ENCODE measurements at places on chromosomes 13 and 19.

DNA sequence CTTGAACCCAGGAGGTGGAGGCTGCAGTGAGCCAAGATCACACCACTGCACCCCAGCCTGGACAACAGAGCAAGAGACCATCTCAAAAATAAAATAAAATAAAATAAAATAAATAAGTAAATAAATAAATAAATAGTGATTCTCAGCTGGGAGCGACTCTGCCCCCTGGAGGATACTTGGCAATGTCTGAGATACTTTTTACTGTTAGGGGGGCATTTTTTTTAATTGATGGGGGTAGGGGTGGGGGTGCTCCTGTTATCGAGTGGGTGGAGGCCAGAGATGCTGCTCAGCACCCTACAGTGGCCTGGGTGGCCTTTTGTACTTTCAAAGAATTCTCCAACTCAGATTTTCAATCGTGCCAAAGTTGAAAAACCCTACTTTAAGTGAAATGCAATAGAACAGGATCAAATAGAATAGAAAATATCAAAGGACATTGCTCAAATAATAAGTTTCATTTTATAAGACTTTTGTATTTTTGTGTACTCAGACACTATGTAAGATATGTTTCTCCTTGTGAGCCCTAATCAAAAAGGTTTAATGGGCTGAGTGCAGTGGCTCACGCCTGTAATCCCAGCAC lies 7.1 kb upstream of the CLPP start:
- no peak for DNase-seq

DNA sequence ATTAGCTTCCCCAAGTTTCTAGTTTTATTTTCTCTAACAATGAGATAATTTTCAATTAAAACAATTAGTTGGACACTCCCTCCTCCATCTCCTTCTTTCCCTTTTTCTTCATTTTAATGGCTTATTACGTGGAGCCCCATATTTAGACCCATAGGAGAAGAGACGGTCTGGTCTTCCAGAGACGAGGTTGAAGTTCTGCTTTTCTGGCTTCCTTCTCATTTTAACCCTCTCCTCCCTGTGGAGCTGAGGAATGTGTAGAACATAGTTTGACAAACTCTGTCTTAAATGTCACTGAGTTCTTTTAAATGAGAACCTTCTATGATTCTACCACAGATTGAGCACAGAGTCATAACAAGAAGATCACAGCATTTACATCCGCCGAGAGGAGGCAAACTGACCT lies 86.8 kb downstream of the EDNRB start:
- DNase-seq = peak; percentile 42

DNA sequence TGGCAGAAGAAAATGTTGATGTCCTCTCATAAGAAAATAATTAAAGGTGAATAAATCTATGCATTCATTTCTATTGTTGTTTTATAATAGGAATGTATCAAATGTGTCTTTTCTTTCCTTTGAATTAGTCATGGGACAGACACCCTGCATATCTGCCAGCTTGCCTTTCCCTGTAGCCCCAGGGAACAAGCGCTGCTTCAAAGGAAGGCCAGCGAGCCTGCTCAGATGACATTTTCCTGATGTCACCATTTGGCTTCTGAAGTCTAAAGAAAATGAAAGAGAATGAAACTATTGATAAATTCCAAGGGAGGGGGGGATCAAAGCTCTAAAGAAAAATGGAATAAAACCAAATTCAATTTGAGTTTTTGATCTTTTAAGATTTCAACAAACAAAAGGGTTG lies 574.8 kb downstream of the IRS2 start:
- no peak for DNase-seq

DNA sequence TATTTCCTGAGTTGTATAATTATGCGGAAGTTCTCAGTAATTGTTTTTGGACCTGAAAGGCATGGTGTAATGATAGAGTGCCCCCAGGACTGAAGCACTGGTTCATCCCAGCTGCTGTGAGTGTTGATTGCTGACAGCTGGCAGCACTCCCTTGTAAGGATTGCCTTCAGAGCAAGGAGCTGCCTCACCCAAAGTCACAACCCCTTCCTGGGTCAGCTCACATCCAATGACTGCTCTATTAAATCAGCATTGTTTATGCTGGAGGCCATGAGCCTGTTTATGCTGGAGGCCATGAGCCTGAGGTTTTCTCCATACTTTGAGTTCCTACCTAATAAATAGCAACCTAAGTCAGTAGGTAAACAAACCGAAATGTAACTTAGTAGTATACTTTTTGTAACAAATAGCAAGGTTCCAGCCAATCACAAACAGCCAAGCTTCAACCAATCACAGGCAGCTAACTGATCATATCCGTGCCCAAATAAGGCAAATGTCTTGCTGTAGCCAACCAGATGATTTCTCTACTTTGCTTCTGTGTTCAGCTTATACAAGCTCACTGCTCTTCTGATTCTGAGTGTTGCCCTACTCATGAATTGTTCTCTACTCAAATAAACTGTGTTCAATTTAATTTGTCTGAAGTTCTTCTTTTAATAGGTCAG lies 11.7 kb upstream of the SPACA6 start:
- DNase-seq = peak; percentile 87

GRCh38 chr19:2290441-2291184 lies 8.6 kb upstream of the PEAK3 start:
- peak; percentile 43 for DNase-seq

- DNase-seq = no peak
Measured at GRCh38 chr19:42273407-42274064, 4.5 kb downstream of the CIC start.

- no peak for DNase-seq
Measured at GRCh38 chr19:38264486-38265212, at the start of gene SPINT2. TSS of gene SPINT2 (plus strand) at chr19:38264573. CDS start at chr19:38264893, 320 bp downstream.

- DNase-seq = no peak
Measured at GRCh38 chr13:36357692-36358091, 11.5 kb upstream of the SPART start.

DNA sequence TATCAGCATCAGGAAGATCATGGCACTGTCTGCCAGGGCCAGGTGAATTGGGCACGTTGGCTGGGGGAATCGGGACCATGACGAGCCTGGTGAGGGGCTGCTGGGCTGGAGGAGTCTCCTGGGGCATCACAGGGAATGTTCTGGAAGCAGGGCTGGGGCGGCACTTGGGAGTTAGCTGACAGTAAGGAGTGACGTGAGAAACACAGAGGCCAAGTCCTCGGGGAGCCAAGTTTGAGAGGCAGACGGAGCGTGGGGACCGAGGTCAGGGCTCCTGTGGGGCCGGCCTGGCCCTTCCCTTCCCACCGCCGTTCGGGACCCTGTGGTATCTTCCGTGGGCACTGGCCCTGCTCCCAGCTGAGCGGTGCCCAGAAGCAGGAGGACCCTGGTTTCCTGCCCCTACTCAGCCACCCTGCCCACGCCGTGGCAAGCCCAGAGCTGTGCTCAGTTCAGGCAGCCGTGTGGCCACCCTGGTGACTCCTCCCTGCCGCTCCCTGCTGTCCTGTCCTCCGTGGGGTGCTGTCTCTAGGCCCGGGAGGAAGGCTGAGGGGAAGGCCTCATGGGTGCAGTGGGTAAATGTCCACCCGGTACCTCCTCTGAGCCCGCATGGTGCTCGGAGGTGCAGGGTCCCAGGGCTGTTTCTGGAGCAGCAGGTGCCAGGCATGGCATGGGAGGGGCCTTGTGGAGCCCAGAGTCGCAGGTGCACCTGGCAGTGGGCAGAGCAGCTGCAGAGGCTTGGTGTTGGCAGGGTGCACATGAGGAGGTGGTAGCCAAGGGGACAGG lies 25.2 kb downstream of the CRTC1 start:
- DNase-seq = no peak

- DNase-seq = no peak
Measured at GRCh38 chr13:86510792-86511191, 711.6 kb upstream of the SLITRK6 start.

GRCh38 chr19:20858861-20859260 lies 64.2 kb upstream of the ZNF85 start:
- DNase-seq = no peak

- DNase-seq = no peak
Measured at GRCh38 chr13:20258208-20258962, 26.3 kb upstream of the GJB6 start.

DNA sequence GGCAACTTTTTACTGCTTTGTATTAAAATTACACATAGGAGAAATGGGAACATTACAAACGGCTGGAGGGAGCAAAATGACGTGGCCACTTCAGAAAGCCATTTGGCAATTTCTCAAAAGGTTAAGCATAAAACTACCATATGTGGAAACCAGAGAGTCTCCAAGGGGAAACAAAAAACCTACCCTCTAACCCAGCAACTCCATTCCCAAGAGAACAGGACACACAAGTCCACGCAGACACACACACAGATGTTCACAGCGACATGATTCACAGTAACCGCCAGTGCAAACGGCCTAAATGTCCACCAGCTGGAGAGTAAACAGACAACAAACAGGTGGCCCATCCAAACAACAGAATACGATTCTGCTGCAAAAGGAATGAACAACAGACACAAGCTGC lies 37.2 kb downstream of the STK24 start:
- no peak for DNase-seq

DNA sequence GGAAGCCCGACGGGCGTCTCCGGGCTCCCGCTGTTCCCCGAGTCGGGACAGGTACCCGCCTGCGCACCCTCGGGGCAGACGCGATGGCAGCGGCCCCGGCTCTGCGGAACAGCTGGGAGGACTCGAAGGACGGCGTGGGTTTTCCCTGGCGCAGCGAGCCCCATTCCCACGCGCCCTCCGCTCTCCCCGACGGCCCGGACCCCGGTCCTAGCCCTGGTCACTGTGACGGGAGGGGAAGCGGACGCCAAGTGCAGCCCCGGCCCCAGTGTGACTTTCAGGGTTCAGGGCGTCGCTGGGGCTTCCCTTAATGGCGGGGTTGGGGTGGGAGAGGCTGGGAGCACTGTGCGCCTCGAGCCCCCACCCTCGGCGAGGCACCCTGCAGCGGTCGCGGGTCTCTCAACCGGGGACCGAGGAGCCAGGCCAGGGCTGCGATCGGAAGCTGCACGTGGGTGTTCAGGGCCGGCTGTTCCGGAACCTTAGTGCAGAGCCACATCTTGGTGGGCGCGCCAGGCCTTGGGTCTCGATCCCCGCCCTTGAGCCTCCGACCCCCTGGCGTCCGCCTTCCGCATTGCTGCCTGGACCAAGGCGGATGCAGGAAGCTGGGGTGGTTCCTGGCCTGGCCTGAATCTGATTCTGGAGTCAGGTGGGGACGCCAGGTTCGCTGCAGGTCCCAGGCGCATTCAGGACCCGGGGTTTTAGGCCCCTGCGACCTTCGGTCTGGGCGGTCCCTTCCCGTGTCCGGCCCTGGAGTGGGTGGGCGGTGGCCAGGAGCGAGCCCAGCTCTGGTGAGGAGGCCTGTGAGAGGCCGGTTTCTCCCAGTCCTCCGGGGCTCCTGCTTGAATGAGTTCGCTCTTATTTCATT lies 3.5 kb downstream of the LGALS7B start:
- DNase-seq = no peak

DNA sequence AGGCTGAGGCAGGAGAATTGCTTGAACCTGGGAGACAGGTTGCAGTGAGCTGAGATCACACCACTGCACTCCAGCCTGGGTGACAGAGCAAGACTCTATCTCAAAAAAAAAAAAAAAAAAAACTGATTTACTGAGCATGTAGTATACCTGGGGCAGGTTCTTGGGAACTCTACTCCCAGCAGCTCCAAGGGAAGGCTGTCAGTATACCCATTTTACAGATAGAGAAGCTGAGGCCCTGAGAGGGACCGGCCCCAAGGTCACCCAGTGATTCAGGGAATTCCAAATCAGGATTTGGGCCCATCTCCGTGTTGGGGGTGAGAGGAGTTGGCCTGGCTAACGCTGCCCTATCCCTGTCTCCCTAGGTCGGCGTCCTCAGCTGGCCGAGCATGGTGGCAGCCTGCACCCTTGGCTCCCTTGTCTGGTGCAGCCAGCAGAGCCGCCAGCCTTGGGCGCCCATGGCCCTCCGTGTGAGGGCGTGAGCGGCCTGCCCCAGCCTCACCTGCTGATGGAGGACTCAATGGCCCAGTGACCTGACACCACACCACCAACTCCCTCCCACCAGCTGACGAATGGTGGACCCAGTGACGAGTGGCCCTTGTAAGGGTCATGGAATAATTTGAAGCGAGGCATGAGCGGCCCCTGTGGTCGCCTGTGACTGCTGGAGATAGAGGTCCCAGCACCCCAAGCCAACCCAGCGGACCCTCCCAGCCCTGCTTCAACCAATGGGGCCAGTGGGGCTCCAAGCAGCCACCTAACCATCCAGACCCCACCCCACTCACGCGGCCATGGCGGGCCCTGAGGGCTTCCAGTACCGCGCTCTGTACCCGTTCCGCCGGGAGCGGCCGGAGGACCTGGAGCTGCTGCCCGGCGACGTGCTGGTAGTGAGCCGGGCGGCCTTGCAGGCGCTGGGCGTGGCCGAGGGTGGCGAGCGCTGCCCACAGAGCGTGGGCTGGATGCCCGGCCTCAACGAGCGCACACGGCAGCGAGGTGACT lies 2.4 kb downstream of the PIK3R2 start:
- no peak for DNase-seq

DNA sequence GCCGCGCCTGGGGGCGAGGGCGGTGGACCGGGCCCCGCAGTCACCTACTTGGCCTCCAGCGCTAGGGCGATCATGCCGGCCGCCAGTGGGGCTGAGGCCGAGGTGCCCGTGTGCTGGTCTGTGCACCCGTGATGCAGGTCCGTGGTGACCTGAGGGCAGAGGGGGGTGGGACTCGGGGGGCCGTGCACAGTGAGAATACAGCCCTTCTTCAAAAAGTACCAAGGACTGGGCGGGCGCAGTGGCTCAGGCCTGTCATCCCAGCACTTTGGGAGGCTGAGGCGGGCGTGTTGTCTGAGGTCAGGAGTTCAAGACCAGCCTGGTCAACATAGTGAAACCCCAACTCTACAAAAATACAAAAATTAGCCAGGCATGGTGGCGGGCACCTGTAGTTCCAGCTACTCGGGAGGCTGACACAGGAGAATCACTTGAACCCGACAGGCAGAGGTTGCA lies 5.0 kb upstream of the C19orf25 start:
- DNase-seq = no peak

DNA sequence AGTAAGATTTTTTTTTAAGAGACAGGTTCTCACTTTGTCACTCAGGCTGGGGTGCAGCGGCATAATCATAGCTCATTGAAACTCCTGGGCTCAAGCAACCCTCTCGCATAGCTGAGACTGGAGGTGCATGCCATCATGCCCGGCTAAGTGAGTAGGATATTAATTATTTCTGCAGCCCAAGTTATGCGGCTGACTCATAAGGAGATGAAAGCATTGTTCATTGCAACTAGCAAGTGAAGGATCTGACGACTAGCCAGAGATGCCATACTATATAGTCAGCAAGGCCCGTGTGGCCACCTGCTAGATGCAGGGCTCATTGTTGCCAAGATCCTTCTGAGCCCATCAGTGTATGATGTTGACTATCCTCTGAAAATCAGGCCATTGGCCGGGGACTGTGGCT lies 45.2 kb downstream of the ABCC4 start:
- DNase-seq = no peak

GRCh38 chr13:98889419-98890085 lies 88.3 kb downstream of the DOCK9 start:
- DNase-seq = no peak

Data from KBM-7 (cell line).